ENCODE measurements at places on chromosomes 4 and X.

DNA sequence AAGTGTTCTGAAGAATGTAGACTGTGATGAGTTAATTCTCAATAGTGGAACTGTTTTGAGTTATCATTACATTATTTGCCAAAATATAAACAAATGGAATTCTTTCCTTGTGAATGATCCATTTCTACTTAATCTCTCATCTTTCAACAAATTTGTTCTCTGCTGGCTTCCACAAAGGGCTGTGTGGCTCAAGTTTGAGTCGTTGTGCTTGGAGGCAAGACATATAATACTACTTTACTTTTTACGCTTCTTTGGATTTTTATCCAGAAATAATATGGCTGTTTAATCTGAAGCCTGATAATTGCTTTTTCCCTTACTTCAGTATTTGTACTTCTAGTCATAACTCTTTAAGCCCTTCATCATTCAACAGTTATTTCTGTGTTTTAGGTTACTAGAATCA lies 169.5 kb downstream of the ARHGAP10 start:
- no peak for DNase-seq

DNA sequence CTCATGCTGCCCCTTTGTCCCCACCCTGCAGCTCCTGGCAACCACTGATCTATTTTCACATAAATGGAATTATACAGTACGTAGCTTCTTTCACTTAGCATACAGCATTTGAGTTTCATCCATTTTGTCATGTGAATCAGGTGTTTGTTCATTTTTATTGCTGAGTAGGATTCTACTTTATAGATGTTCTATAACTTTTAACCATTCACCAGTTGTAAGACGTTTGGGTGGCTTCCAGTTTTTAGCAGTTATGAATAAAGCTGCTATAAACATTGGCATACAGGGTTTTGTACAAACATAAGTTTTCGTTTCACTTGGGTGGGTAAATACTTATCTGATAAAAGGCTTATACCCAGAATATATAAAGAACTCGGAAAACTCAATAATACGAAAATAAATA lies 102.3 kb upstream of the KLHL13 start:
- DNase-seq = no peak

DNA sequence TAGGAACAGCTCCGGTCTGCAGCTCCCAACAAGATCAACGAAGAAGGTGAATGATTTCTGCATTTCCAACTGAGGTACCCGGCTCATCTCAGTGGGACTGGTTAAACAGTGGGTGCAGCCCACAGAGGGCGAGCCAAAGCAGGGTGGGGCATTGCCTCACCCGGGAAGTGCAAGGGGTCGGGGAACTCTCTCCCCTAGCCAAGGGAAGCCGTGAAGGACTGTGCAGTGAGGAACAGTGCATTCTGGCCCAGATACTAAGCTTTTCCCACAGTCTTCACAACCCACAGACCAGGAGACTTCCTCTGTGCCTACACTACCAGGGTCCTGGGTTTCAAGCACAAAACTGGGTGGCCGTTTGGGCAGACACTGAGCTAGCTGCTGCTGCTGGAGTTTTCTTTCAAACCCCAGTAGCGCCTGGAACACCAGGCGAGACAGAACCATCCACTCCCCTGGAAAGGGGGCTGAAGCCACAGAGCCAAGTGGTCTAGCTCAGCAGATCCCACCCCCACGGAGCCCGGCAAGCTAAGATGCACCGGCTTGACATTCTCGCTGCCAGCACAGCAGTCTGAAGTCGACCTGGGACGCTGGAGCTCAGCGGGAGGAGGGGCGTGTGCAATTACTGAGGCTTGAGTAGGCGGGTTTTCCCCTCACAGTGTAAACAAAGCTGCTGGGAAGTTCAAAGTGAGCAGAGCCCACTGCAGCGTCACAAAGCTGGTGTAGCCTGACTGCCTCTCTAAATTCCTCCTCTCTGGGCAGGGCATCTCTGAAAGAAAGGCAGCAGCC lies 84.6 kb downstream of the THOC2 start:
- DNase-seq = peak; percentile 44

DNA sequence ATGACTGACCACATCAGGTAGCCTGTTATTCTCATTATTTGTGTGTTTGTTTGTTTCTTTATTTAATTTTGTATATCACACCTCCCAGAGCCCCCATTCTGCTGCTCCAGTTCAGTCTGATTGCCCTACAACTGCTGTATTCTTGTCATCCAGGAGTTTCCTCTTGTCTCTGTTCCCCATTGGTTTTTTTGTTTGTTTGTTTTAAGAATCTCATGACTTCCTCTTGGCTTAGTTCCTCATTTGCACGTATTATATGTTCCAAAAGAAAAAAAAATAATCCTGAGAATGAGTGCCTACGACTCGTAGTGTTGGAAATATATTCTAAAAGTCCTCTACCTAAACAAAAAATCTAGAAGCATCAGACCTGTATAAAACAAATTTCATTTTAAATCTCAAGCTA lies 142.3 kb upstream of the SLIT2 start:
- DNase-seq = no peak

DNA sequence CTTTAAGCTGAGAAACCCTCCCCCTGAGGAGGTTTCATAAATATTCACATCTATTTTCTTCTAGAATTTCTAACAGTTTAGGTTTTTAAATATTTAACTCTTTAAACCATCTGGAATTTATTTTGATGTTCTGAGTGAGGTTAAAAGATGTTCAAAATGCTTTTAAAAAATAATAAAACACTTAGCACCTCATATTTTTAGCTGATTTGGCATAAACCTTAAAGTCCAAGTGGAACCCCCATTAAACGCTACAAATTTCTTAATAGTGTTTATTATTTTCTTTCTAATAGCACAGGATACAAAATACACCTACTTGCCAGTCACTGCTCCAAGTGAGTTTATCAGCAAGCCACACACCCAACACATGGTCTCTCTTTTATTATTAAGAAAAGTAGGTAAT lies 277.2 kb downstream of the QDPR start:
- DNase-seq = no peak

DNA sequence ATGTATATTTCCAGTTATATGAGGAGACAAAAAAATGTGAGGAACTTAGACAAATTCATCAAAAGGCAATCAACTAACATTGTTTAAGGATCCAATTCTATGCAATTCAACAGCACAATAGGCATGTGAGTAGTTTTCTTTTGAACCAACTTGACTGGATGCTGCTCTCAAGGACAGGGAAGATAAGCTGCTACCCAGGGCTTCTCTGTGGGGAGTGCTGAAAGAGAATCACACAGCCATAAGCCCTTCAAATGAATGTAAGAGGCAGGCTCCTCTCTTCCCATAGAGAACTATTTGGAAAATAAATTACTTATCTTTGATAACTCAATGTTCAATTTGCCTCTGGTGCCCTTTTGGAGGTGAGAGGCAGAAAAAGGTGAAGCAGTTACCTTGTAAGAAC lies 1413.6 kb downstream of the PCDH7 start:
- DNase-seq = no peak

GRCh38 chrX:42109428-42109827 lies 186.1 kb upstream of the CASK start:
- no peak for DNase-seq

GRCh38 chr4:168162604-168163003 lies 70.3 kb downstream of the ANXA10 start:
- DNase-seq = peak; percentile 8

GRCh38 chr4:60042231-60042652 lies 1157.9 kb upstream of the ADGRL3 start:
- DNase-seq = no peak

- DNase-seq = peak; percentile 26
These were observed 41.5 kb upstream of the SMIM10 start for GRCh38 chrX:134949271-134949670.

DNA sequence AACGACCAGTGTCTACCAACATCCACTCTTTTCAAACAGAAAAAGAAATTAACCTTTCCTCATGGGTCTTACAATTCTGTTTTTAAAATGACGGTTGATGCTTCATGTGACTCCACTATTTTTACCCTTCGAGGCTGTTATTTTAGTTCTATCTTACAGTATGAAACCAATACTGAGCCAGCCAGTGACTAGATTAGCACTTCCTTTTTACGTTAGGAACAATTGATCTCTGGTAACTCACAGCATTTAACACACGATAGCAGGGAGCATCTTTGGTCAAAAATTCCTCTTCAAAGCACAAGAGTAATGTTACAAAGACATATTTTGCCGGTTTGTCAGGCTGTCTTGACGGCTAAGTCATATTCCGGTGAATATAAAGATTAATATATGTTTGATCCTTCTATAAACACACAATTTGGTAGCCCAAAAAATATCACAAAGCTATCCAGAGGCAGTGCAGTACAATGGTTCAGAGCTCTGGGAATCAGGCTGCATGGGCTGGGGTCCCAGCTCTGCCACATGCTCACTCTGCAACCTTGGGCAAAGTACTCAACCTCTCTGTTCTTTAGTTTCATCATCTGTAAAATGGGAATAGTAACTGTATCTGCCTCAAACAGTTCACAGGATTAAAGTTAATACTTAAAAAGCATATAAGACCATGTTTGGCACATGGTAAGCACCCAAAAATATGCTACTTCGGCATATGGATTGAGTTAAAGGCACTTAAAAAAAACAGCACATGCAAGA lies 62.9 kb upstream of the TXK start:
- DNase-seq = no peak

DNA sequence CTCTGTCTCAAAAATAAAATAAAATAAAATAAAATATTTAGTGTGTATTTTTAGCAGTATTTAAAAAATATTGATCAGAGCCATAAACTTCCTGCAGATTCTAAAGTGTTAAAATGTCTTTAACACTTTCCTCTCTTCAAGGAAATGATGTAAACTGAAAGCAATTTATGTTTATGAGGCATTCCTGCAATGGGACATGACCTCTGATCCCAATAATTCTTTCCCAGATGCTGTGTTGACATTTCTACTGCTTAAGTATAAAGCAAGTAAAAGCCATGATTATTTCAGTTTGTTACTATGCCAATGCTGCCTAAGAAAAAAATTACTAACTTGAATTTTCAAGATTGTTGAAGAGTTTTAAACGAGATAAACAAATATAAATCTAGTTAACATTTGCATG lies 29.0 kb downstream of the COQ2 start:
- DNase-seq = peak; percentile 37

DNA sequence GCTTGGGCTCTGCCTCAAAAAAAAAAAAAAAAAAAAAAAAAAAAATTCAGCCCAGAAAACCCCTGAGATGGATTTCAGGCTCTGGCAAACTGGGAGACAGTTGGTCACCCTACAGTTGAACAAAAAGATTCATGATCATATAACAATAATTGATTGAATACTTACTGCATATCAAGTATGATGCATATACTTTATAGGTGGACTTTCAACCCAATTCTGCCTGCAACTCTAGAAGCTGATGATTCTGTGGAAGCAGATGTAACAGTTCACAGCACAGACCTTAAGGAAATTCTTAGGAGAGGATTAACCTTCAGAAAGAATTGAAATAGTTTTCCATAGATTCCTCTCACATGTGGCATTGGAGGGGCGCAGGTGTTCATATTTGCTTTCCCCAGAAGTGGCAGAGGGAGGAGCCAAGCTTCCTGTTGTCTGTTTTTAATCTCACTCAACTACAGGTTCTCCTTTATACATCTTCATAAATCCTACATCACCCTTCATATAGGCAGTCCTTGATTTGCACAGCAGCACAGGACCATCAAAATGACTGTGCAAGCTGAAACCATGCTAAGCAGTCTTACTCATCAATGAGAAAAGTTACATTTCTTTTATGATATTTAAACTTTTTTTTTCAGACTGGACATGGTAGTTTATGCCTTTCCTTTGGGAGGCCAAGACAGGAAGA lies 149.4 kb upstream of the KLF3 start:
- no peak for DNase-seq

- DNase-seq = no peak
These were observed 176.9 kb upstream of the PRPS2 start for GRCh38 chrX:12614266-12614665.

- DNase-seq = no peak
These were observed 193.3 kb downstream of the ANKRD50 start for GRCh38 chr4:124519196-124519595.

GRCh38 chr4:32140636-32141035 lies 1420.5 kb downstream of the PCDH7 start:
- DNase-seq = no peak

GRCh38 chr4:76487621-76488020 lies 52.6 kb downstream of the SHROOM3 start:
- no peak for DNase-seq

- no peak for DNase-seq
These were observed 793.9 kb downstream of the ADGRL3 start for GRCh38 chr4:61994036-61994435.

- peak; percentile 68 for DNase-seq
These were observed 893 bp downstream of the RLIM start for GRCh38 chrX:74613370-74614092.

DNA sequence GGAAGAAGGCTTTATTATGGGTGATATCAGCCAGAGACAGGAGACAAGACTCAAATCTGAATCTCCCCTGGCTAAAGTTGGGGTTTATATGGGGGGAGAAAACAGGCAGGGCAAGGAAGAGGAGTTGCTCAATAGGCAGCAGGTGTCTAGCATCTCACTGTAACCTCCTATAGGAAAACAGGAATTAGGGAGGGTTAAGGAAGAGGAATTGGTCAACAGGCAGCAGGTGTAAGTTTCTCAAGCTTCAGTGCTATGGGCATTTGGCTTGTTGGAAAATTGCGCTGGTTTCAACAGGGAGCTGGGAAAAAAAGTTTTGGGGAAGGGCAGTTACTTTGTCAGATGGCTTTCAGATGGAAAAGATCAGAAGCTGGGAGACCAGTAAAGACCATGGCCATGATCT lies 206.4 kb downstream of the NWD2 start:
- DNase-seq = no peak

GRCh38 chr4:62118558-62118957 lies 918.4 kb downstream of the ADGRL3 start:
- no peak for DNase-seq

- peak; percentile 61 for DNase-seq
These were observed 95.1 kb downstream of the USP9X start for GRCh38 chrX:41180194-41180908.

DNA sequence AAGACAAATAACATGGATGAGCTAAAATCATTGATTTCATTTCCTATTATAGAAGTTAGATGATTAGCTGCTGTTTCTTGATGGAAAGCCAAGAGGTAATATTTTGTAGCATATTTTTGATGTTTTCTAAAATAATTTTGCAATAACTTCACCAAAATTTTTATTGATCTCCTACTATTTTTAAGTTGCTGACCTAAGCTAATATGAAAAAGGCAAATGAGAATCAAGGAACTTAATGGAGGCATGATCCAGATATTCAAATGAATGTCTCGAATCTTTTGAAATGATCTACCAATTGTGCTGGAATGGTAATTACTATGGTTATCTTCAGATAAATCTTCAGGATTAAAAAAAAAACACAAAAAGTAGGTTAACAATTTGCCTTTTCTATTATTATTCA lies 1591.4 kb upstream of the PCDH7 start:
- no peak for DNase-seq
